ENCODE measurements at places on chromosomes 13 and 19. TPM values are rescaled to one million over a fixed set of nuclear protein-coding genes. Genes with fewer than 3 reads are reported as not detected.
A peak's percentile ranks its signal among the peaks of the same experiment; 100 is the strongest.

- H3K36me3 ChIP-seq: no peaks in the 10 kb centered on the region
- no peaks in the 10 kb centered on the region for H3K4me1 ChIP-seq
- no peak overlapping the region for H3K27ac ChIP-seq
These were observed 451.0 kb upstream of the SLC10A2 start for GRCh38 chr13:103517066-103517767.

GRCh38 chr19:48537541-48537940 is 14.4 kb upstream of the SULT2B1 start:
- H3K4me1 ChIP-seq: no peaks in the 10 kb centered on the region
- no peaks in the 10 kb centered on the region for H3K36me3 ChIP-seq
- no peak overlapping the region for H3K27ac ChIP-seq
- DNase-seq: no peak
- no peak overlapping the region for H3K4me3 ChIP-seq

DNA sequence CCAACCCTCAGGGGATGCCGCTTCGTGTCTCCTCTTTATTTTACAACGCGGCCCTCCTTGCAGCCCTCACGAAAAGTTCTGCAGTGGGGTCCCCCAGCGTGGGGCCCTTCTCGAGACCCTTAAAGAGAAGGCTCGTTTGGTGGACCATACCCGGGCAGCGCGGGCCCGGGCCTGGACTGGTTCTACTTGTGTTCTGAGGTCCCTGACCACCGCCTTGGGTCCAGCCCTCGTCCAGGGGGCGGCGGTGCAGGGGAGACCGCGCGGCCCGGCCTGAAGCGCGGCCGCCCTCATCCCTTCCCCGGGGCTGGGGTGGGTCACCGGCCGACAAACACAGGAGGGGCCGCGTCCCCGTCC is 400 bp upstream of the SERP2 start:
- H3K36me3 ChIP-seq: no peaks in the 10 kb centered on the region
- H3K27me3 ChIP-seq: no peaks in the 10 kb centered on the region
- DNase-seq: no peak
- no peak overlapping the region for H3K27ac ChIP-seq
- no peak overlapping the region for H3K4me3 ChIP-seq

DNA sequence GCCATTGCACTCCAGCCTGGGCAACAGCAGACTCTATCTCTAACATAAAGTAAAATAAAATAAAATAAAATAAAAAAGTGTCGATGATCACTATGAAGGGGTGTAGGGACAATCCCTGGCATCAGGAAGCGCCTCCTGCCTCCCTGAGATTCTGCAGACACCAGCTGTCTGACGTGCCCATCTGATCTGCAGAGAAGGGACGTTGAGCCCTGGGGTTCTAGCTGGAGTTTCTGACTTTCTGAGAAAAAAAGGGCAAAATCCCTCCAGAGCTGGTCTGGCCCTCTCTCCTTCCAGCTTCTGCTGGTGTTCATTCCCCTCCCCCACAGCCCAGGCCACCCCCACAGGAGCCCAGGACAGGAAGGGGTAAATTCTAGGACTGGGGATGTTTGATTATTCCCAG is 2.4 kb upstream of the ADGRE5 start:
- no peaks in the 10 kb centered on the region for H3K27me3 ChIP-seq
- no peak overlapping the region for H3K4me3 ChIP-seq
- H3K27ac ChIP-seq: no peak overlapping the region

GRCh38 chr19:5298471-5298901 is 42.1 kb downstream of the PTPRS start:
- no peaks in the 10 kb centered on the region for H3K4me1 ChIP-seq
- no peaks in the 10 kb centered on the region for H3K36me3 ChIP-seq
- H3K27me3 ChIP-seq: no peaks in the 10 kb centered on the region
- H3K27ac ChIP-seq: no peak overlapping the region
- H3K4me3 ChIP-seq: no peak overlapping the region
- DNase-seq: no peak

- H3K36me3 ChIP-seq: no peaks in the 10 kb centered on the region
- peak; percentile 54 for DNase-seq
- peak overlapping the region; percentile 88 for H3K27ac ChIP-seq
- peaks cover 53% of the 10 kb centered on the region for H3K4me1 ChIP-seq
These were observed 1.7 kb upstream of the LYL1 start for GRCh38 chr19:13104360-13104847.

DNA sequence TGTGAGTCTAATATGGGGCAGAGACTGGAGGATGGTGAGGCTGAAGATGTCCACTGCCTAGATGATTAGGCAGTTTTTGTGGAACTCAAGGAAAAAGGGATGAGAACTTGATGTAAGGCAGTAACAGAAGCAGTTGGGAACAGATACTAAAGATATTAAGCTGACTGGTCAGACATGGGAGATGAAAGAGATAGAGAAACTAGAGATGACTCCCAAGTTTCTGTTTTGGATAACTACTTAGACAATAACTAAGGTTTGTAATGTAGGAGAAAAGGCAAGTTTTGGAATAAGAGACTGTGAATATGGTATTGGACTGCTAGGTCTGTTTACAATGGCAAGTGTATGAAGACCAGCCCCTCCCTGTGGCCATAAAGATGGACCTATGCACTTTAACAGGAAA is 43.5 kb upstream of the CLDN10 start:
- DNase-seq: no peak
- no peak overlapping the region for H3K4me3 ChIP-seq
- H3K4me1 ChIP-seq: no peaks in the 10 kb centered on the region
- no peak overlapping the region for H3K27ac ChIP-seq
- H3K27me3 ChIP-seq: no peaks in the 10 kb centered on the region

- H3K4me3 ChIP-seq: no peak overlapping the region
- no peaks in the 10 kb centered on the region for H3K27me3 ChIP-seq
- DNase-seq: no peak
- no peak overlapping the region for H3K27ac ChIP-seq
These were observed 14.3 kb downstream of the RASA3 start for GRCh38 chr13:114118086-114118485.

DNA sequence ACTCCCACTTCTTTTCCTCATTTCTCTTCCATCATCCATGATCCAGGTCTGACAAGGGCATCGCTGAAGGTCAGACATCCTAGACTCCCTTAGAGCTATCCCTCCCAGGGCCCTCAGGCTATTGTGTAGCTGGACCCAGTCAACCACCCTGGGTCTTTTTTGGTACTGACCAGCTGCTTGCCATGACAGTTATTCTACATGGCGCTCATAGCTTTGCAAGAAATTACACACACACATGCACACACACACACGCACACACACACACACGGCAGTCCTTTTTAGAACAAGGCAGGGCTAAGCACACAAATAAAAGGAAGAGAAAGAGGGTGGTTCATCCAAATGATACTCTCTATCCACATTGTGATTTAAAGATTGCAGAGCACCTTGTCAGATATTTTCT is 18.3 kb downstream of the SIAH3 start:
- no peak for DNase-seq
- no peaks in the 10 kb centered on the region for H3K4me1 ChIP-seq
- no peak overlapping the region for H3K4me3 ChIP-seq
- no peaks in the 10 kb centered on the region for H3K36me3 ChIP-seq
- H3K27me3 ChIP-seq: no peaks in the 10 kb centered on the region

- no peak for DNase-seq
- H3K27ac ChIP-seq: no peak overlapping the region
- no peaks in the 10 kb centered on the region for H3K4me1 ChIP-seq
- peaks cover 11% of the 10 kb centered on the region for H3K36me3 ChIP-seq
- no peak overlapping the region for H3K4me3 ChIP-seq
These were observed 140.2 kb downstream of the VWA8 start for GRCh38 chr13:41820581-41821237.

- no peaks in the 10 kb centered on the region for H3K27me3 ChIP-seq
- H3K4me1 ChIP-seq: no peaks in the 10 kb centered on the region
- no peak overlapping the region for H3K4me3 ChIP-seq
These were observed 116.5 kb downstream of the RBM26 start for GRCh38 chr13:79289571-79289970.

DNA sequence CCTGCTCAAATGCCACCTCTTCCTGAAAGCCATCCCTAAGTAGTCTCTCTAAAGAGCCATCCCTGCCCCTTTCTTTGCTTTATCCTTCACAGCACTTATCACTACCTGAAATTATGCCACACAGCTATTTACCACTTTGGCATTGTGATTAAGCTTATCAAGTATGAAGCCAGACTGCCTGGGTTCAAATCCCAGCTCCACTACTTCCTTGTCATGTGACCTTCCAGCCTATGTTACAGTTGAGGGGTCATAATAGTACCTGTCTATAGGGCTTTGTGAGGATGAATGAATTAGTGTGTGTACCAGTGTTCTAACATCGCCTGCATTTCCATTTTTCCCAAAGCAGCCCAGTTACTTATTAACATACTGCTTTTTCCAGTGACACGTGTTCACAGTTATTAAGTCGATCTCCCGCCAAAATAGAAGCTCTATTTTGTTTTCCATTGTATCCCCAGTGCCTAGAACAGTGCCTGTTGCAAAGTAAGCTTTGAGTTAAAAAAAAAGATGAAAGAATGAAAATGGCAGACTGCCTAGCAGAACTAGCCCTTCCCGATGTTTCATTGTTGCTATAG is 32.8 kb downstream of the ZSWIM9 start:
- H3K36me3 ChIP-seq: no peaks in the 10 kb centered on the region
- H3K4me1 ChIP-seq: peaks cover 22% of the 10 kb centered on the region
- no peaks in the 10 kb centered on the region for H3K27me3 ChIP-seq
- DNase-seq: no peak
- peak overlapping the region; percentile 78 for H3K27ac ChIP-seq

- DNase-seq: no peak
- H3K4me1 ChIP-seq: no peaks in the 10 kb centered on the region
- peaks cover 16% of the 10 kb centered on the region for H3K36me3 ChIP-seq
- no peaks in the 10 kb centered on the region for H3K27me3 ChIP-seq
- no peak overlapping the region for H3K4me3 ChIP-seq
- no peak overlapping the region for H3K27ac ChIP-seq
These were observed 40.8 kb downstream of the SERPINE3 start for GRCh38 chr13:51380269-51380668.

DNA sequence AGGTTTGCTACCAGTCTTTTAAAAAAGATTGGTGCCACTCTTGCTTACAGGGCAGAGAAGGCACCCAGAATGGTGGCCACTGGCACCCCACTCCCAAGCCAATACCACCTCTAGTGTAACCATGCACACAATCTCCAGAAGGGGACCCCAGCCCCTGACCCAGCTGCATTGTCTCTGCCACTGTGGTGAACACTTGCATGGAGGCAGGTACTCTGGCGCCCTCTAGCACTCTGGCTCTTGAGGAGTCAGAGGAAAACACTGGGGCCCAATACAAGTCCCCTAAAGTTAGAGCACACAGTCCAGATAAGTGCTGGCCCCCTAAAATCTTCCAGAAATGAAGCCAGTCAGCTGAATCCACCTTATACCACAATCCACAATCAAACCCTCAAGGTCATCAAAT is 6.0 kb downstream of the ERVV-1 start:
- no peaks in the 10 kb centered on the region for H3K4me1 ChIP-seq
- H3K36me3 ChIP-seq: no peaks in the 10 kb centered on the region
- DNase-seq: no peak
- no peak overlapping the region for H3K27ac ChIP-seq
- no peaks in the 10 kb centered on the region for H3K27me3 ChIP-seq
- no peak overlapping the region for H3K4me3 ChIP-seq

DNA sequence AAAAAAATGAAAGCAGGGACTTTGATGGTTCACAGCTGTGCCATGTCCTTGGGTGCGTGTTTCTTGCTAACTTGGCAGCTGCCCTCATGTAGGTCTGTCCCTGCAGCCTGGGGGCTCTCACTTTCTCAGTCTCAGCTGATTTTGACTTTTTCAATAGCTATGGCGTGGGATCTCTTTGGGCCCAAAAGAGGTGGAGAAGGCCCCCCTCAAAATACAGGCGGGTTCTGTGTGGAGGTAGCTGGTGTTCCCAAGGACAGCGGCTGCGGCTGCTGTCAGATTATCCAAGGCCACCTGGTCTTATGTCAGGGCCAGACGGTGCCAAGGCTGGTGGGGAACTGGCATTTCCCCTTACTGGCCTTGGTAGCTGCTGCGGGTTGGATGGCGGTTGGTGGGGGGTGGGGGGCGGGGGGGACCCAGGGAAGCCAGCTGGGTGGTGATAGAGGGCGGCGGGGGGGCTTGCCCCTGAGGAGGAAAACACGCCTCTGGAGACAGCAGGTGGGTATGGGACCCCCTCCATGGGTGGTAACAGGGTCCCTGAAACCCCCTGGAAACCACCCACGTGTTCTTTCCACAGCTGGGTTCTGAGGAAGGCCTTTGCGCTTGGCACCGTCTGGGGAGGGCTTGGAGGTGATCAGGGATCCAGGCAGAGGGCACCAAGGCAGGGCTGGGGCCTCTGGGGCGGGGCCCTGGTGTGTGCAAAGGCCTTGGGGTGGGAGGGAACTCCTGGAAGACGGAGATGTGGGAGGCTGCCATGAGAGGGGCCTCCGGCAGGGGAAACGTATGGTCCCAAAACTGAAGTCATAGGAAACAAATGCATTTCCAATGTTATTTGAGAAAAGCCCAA is 4.1 kb downstream of the TIMM13 start:
- peaks cover 17% of the 10 kb centered on the region for H3K4me1 ChIP-seq
- no peak for DNase-seq
- no peaks in the 10 kb centered on the region for H3K36me3 ChIP-seq
- no peaks in the 10 kb centered on the region for H3K27me3 ChIP-seq

- no peaks in the 10 kb centered on the region for H3K4me1 ChIP-seq
- no peaks in the 10 kb centered on the region for H3K36me3 ChIP-seq
- H3K27me3 ChIP-seq: no peaks in the 10 kb centered on the region
- H3K27ac ChIP-seq: no peak overlapping the region
- H3K4me3 ChIP-seq: no peak overlapping the region
These were observed 19.6 kb downstream of the CELF5 start for GRCh38 chr19:3243819-3244700.

- peaks cover 3% of the 10 kb centered on the region for H3K27me3 ChIP-seq
- DNase-seq: no peak
- no peak overlapping the region for H3K4me3 ChIP-seq
- H3K36me3 ChIP-seq: no peaks in the 10 kb centered on the region
- no peak overlapping the region for H3K27ac ChIP-seq
- no peaks in the 10 kb centered on the region for H3K4me1 ChIP-seq
These were observed 1.4 kb upstream of the ANGPTL8 start for GRCh38 chr19:11238041-11238440.

- H3K36me3 ChIP-seq: no peaks in the 10 kb centered on the region
- H3K27me3 ChIP-seq: no peaks in the 10 kb centered on the region
- no peak for DNase-seq
These were observed 77.0 kb upstream of the TSC22D1 start for GRCh38 chr13:44652962-44653660.

DNA sequence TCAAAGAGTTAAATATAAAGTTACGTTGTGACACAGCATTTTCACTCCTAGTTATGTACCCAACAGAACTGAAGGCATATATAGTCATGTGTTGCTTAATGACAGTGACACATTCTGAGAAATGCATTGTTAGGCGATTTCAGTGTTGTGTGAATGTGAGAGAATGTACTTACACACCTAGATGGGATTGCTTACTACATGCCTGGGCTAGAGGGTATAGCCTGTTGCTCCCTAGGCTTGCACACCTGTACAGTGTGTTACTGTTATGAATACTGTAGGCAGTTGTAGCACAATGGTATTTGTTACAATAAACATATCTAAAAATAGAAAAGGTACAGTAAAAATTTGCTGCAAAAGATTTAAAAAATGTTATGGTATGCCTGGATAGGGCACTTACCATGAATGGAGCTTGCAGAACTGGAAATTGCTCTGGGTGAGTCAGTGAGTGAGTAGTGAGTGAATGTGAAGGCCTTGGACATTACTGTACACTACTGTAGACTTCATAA is 89.2 kb downstream of the DHRS12 start:
- H3K27ac ChIP-seq: no peak overlapping the region
- no peaks in the 10 kb centered on the region for H3K27me3 ChIP-seq
- no peaks in the 10 kb centered on the region for H3K4me1 ChIP-seq
- H3K36me3 ChIP-seq: no peaks in the 10 kb centered on the region
- DNase-seq: no peak
- H3K4me3 ChIP-seq: no peak overlapping the region

PRRG2 gene
- 1.2 TPM for total RNA-seq

KIR2DL1 gene
- 0.13 TPM for total RNA-seq

DLL3 gene
- 0.92 TPM for total RNA-seq

RPL21 gene
- total RNA-seq: 1,216 TPM

FFAR1 gene
- not detected for total RNA-seq

RNASEH2B gene
- 70.7 TPM for total RNA-seq

BLVRB gene
- total RNA-seq: 18.9 TPM

LPAR2 gene
- total RNA-seq: 24.8 TPM

Measured in CD8-positive, alpha-beta memory T cell (primary cell).